ENCODE measurements at places on chromosomes 13 and 19. TPM values are rescaled to one million over a fixed set of nuclear protein-coding genes. Genes with fewer than 3 reads are reported as not detected.

PPM1N gene
- total RNA-seq, result 0.60 TPM

PLK5 gene
- total RNA-seq, result not detected

ZNF579 gene
- total RNA-seq, result 27.6 TPM

RNF225 gene
- not detected for total RNA-seq

CCDC194 gene
- total RNA-seq, result not detected

WASF3 gene
- total RNA-seq, result 7.4 TPM

GRIK5 gene
- 0.59 TPM for total RNA-seq

ZNF90 gene
- total RNA-seq, result 0.29 TPM

RGS9BP gene
- 3.9 TPM for total RNA-seq

CYP4F11 gene
- 1.0 TPM for total RNA-seq

PRODH2 gene
- not detected for total RNA-seq

DKKL1 gene
- not detected for total RNA-seq

C19orf33 gene
- total RNA-seq, result 3.4 TPM

CEP89 gene
- 11.1 TPM for total RNA-seq

GTF2F1 gene
- 37.0 TPM for total RNA-seq

SH3GL1 gene
- 19.9 TPM for total RNA-seq

C19orf18 gene
- total RNA-seq, result 0.62 TPM

CLC gene
- not detected for total RNA-seq

KIR2DL4 gene
- not detected for total RNA-seq

FBN3 gene
- 0.51 TPM for total RNA-seq

ZNF577 gene
- 4.8 TPM for total RNA-seq

RUBCNL gene
- 1.1 TPM for total RNA-seq

ERICH4 gene
- not detected for total RNA-seq

MAP4K1 gene
- 0.67 TPM for total RNA-seq

SERTM1 gene
- not detected for total RNA-seq

FCGBP gene
- 8.6 TPM for total RNA-seq

ERFL gene
- total RNA-seq, result not detected

KLK2 gene
- total RNA-seq, result not detected

AMER2 gene
- total RNA-seq, result 0.04 TPM

MBD3L3 gene
- total RNA-seq, result not detected

DACH1 gene
- 1.2 TPM for total RNA-seq

KRTDAP gene
- not detected for total RNA-seq

ZNF791 gene
- total RNA-seq, result 9.8 TPM

ADGRE3 gene
- not detected for total RNA-seq

PABPC3 gene
- not detected for total RNA-seq

DOCK9 gene
- 39.5 TPM for total RNA-seq

PSG2 gene
- total RNA-seq, result not detected

MPND gene
- 10.3 TPM for total RNA-seq

ZSCAN5B gene
- not detected for total RNA-seq

EID2B gene
- total RNA-seq, result 0.71 TPM

ZFP28 gene
- 3.1 TPM for total RNA-seq

PPFIA3 gene
- 1.4 TPM for total RNA-seq

GGN gene
- total RNA-seq, result not detected

ACP7 gene
- not detected for total RNA-seq

CCDC70 gene
- total RNA-seq, result not detected

PROSER1 gene
- total RNA-seq, result 19.2 TPM

EPS8L1 gene
- total RNA-seq, result 0.53 TPM

COL5A3 gene
- total RNA-seq, result 6.5 TPM

FUT3 gene
- not detected for total RNA-seq

SIGLEC5 gene
- total RNA-seq, result 0.65 TPM

CEACAM21 gene
- total RNA-seq, result 0.21 TPM

PCDH17 gene
- total RNA-seq, result 0.86 TPM

ZNF627 gene
- total RNA-seq, result 4.7 TPM

SOX21 gene
- total RNA-seq, result not detected

APLP1 gene
- 0.84 TPM for total RNA-seq

ELOF1 gene
- total RNA-seq, result 24.3 TPM
